Cerebellar cortex (tissue), 1 donor: ENCODE measurements at places on chromosomes 11 and 22.

DNA sequence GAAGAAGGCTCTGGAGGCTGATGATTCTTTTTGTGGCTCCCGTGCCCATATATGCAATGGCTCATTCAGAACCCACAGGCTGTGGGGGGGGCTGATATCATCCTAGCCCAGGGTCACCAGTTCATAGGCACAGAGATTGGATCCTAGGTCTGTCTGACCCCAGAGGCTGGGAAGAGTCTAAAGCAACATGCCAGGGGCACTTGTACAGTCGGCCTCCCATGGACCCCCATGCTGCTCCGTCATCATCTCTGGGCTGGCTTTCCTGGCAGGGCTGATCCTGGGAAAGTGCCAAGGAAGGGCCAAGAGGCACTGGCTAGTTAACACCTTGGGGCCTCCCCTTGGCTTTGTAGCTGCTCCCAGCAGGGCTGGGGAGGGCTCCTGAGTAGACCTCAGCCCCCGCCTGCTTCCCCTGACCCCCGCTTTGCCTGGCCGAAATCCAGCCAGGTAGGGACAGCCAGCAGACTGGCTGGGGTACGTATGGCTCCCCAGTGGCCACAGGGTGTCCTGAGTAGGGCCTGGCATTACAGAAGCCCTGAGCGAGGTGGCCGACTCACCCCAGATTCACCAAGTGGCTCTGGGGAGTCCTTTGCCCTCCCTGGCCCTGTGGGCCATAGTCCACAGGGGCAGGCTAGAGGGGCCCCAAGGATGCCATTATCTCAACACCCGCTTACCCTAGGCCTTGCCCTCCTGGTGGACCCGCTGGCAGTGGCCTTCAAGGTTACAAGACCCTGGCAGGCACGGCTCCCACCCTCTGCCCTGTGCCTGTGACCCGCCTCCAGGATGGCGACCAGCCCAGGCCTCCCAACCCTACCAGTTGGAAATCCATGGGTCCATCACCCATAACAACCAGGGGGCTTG, 22.5 kb downstream of the FADS3 start:
- no peak for DNase-seq

- no peak for DNase-seq
These were observed 107.7 kb downstream of the GRAMD1B start for GRCh38 chr11:123537726-123538125.

DNA sequence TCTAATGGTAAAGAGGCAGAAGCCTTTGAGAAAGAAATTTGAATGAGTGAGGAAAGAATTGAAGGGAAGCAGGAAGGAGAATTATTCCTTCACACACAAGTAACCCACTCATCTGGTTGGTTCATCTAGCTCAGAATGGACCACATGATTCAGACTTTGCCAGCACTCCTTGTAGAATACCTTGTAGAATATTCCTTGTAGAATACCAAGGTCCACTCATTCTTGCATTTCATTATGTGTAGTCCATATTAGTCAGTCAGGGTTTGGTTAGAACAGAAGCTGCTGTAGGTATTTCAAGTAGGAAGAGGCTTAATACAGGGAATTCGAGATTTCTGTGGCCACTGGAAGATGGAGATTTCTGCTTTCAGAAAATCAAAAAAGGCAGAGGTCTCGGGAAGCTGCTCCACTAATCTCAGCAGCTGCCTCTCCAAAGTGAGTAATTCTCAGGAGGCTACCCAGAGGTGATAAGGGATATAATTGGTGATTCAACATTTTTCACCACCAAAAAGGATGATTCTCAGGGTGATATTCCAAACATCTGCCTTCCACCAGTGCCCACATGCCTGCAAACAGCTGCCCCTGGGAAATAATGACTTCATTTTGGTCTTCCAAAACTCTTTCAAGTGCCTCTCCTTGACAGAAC, 329.1 kb downstream of the TMEM135 start:
- no peak for DNase-seq

DNA sequence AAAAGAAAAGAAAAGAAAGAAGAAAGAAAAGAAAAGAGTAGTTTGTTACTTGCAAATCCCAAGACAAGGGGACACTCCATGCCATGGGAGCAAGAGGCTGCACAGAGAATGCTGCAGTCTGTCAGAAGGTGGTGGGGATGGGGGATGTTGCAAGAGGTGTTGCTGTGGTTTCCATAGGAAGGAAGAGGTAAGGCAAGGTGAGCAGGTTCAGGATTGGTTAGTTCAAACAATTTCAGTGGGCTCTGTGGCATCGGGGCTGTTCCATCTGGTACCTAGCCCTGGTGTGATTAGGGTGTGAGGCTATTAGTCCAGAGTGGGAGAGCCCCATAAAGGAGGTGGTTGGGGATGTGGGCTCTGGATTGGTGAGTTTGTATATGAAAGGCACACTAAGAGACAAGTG, 172.7 kb downstream of the BCR start:
- DNase-seq, result no peak

GRCh38 chr22:27747396-27748221, 53.9 kb downstream of the MN1 start:
- no peak for DNase-seq

DNA sequence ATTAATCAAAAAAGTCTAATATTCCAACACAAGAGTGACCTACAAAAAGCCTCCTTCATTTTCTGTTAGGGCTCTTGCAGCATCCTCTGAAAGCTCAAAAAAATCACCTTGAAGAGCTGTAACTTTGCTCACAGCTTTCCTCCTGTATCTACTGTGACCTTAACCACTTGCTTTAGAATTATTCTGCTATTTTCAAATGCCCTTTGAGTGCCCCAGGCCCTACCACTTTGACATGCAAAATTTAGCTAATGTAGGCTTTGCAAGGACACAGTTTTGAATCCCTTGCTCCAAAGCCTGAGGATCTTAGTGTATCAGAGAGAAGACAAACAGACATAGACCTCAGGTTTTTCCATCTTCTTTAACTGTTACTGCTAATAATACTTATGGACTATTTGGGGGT, 253.1 kb downstream of the LRRC4C start:
- DNase-seq, result no peak

DNA sequence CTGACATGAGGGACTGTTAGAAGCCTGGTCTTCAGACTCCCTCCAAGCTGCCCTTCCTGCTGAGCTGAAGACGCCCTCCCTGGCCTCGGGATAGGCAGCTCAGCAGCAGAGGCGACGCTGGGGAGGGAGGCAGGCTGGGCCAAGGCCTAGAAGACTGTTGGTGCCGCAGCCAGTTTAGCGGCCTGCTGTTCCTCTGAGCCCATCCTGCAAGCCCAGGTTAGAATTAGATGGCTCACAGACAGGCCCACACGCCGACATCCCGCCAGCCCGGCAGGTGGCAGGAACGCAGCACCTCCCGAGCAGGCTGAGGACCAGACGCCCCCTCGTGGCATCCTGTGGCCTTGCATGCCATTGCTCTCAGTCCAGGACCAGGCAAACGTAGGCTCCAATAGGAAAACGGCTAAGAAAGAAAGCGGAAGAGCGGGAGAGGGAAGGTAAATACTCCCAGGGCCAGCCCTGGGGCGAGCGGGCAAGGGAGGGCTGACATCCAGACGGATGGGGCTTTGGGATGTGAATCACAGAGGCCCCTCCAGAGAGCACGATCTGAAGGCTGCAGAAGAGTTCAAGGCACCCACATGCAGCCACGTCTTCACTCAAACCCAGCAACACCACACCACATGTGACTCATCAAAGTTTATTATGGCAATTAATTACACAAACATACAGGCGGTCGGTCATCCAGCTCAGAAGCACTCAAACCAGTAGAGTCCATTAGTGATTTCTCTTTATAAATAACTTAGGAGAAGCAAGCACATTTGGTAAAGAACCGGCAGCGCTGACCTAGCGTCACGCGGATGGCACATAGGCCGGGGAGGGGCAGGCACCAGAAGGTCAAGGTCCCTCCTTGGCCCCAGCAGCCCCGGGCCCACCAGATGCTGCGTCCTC, 27.6 kb downstream of the CD5 start:
- DNase-seq, result peak; percentile 94

DNA sequence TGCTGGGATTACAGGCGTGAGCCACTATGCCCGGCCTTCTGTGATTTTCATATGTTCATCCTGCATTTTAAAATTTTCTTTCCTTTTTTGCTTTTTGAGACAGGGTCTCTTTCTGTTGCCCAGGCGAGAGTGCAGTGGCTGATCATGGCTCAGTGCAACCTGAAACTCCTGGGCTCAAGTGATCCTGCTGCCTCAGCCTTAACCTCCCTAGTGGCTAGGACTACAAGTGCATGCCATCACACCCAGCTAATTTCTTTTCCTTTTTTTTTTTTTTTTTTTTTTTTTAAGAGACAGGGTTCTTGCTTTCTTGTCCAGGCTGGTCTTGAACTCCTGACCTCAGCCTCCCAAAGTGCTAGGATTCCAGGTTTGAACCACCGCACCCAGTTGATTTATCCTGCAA, 54.1 kb upstream of the WT1 start:
- DNase-seq, result no peak

GRCh38 chr11:119120639-119121007, 757 bp upstream of the HINFP start:
- DNase-seq, result no peak

DNA sequence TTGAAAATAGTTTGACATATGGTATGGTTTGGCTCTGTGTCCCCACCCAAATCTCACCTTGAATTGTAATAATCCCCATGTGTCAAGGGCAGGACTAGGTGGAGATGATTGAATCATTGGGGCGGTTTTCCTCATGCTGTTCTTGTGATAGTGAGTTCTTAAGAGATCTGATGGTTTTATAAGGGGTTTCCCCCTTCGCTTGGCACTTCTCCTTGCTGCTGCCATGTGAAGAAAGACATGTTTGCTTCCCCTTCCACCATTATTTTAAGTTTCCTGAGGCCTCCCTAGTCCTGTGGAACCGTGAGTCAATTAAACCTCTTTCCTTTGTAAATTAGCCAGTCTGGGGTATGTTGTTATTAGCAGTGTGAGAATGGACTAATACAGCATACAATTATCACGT, 7.7 kb downstream of the KCTD21 start:
- DNase-seq, result no peak

DNA sequence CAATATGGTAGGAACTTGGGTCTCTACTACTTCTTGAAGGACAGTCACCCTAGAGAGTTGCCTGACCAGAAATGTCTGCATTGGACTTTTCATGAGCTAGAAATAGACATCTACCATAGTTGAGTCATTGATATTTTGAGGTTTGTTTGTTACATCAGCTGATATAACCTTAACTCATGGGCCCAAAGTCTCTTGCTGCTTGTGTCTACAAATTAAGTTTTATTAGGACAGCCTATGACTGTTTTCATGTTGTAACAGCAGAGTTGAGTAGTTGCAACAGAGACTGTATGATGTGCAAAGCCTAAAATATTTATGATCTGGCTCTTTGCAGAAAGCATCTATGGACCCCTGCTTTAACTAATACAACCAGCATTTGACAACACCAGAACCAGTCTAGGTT, 155.3 kb downstream of the MIAT start:
- DNase-seq, result no peak

DNA sequence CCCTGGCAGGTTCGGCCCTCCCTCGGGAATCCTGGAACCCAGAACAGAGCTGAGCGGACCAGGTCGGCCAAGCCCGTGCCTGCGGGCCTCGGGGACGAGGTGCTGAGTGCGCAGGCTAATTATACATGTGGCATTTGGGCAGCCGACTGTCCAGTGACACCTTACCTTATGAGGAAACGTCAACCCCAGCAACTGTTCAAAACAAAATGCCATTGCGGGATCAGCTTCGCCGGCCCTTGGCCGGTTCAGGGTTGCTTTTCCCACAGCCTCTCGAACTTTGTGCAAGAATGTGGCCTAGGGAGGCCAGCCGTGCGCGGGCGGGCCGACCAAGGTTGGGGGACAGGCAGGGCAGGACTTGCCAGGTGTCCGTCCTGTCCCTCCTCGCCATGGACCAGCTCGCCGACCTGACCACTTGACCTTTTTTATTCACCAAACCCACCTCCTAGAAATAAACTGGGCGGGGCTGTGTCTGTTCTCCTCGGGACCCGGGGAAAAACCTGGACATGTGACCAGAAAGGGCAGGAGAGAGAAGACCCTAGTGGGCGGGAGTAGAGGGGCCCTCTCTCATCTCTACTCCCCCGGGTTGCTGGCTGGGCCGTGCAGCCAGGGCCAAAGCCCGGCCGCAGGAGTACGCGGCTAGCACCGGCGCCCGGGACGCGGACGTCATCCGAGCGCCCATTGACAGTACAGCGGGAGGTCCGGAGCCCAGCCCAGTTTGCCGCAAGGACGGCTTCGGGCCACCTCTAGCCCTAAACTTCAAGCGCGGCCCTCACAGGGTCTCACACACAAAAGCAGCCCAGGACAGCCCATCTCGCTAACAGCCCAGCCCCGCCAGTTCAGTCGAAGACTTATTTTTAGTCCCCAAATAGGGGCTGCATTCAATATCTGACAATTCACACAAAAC, 134.3 kb upstream of the C11orf58 start:
- DNase-seq, result no peak

- peak; percentile 71 for DNase-seq
These were observed 50.2 kb downstream of the AP2A2 start for GRCh38 chr11:975827-976226.

- DNase-seq, result peak; percentile 42
These were observed 193.5 kb upstream of the PITPNB start for GRCh38 chr22:28112548-28113043.

DNA sequence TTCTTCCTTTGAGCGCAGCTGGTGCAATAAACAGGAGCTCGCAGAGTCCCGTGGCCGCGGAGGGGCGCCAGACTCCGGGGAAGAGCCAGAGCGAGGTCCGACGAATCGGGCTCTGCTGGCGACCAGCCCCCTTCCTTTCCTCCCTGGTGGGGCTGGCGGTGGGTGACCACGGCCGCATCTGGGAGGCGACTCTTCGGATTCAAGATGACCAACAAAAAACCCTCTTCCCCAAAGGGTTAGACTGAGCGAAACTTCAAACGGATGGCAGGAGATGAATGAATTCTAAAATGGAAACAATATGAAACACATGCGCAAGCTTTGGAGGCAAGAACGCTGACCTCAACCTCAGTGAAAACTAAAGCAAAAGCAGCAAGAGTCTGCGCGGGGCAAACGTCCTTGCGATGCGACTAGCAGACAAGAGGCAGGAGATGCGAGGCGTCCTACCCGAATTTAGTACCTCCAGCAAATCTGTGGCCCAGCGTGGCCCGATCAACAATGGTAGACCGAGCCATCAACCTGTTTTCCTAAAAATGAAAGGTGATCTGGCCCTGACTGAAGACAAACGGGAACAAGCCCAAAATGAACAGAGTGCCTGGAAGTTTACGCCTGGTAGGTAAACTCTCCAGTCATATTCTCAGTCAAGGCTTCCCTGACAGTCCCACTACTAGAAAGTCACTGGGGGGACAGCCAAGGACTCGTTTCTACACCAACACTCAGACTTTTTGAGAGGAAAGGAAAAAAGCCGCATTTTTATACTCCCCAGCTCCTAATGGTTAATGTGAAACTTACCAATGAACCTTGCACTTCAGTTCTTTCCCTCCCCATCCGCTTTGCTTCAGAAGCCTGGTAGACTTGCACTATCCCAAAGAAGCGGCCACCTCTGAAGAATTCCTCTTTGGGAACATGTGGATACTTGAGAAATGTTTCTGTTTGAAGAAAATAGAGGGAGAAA, 11.6 kb downstream of the MMP3 start:
- no peak for DNase-seq

DNA sequence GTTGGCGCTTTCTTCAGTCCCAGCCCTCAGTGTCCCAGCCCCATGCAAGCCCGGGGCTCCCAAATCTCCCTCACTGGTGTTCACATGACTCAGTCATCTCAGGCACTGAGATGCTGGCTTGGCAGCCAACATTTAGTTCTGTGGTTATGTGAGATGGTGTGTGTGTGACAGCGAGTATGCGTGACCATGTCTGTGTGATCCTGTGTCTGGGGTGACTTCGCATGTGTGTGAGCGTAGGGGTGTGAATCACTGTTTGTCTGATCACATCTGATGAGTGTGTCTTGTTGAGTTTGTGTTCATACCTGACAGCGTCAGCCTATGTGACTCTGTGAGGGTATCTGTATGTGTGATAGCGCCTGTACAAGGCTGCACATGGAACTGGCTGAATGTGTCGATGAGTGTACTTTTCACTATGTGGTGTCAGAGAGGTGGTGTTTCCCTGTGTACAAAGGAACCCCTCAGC, 16.2 kb downstream of the CREB3L1 start:
- DNase-seq, result no peak
